Pancreas (tissue), 10 donors: ENCODE measurements at places on chromosomes 3 and 15. TPM values are rescaled to one million over a fixed set of nuclear protein-coding genes. Genes with fewer than 3 reads are reported as not detected.

Gene EPB42
- total RNA-seq = not detected

Gene PLCL2
- 6.3 TPM for total RNA-seq

Gene CDHR4
- total RNA-seq = not detected

Gene SLC6A1
- total RNA-seq = not detected

Gene WNT5A
- total RNA-seq = 2.4 TPM

Gene RAB6B
- 8.6 TPM for total RNA-seq

Gene TMC3
- 0.03 TPM for total RNA-seq

Gene LINGO1
- total RNA-seq = 1.4 TPM

Gene SLC28A2
- total RNA-seq = not detected

Gene STRA6
- 0.06 TPM for total RNA-seq

Gene GABRA5
- 0.28 TPM for total RNA-seq
